ENCODE measurements at places on chromosomes 2 and 18.

DNA sequence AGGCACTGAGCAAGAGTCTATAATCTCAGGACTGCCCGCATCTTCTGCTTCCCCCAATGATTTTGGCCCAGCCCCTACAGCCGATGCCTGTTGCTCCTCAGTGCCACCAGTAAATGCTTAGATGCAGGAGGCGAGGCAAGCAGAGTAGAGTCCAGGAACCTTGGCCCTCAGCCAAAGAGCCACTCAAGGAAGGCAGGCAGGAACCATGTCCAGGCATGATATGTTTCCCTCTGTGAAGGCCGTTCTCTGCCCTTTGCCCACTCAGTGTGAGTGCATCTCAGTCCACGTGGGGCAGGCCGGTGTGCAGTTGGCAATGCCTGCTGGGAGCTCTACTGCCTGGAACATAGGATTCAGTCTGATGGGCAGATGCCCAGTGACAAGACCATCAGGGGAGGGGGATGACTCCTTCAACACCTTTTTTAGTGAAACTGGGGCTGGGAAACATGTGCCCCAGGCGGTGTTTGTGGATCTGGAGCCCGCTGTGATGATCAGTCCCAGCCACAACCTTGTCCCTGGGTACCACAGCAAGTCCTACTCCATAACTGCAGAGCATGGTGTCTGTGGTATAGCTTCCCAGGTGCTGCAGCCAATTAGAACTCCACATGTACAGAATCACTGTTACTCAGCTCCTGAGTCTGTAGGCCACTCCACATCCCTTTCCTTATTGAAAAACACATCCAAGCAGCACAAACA lies 9.7 kb upstream of the DNAJB2 start:
- DNase-seq = no peak

GRCh38 chr2:10494351-10495066 lies 46.4 kb upstream of the ODC1 start:
- DNase-seq = no peak

DNA sequence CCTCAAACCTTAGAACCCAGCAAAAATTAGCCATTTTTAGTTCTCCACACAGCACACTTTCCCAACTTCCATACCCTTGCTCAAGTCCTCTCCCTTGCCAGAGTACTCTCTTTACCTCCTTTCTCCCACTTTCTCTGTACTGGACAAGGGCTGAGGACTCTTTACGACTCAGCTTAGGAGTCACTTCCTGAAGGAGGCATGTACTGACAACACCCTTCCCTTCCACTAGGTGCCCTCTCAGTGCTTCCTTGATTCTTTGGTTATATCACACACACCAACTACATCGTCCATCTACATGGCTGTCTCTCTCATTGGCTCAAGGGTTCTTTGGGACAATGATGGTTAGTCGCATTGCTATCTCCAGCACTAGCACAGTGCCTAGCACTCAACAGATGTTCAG lies 5.2 kb upstream of the C18orf63 start:
- DNase-seq = no peak

GRCh38 chr18:68769461-68769860 lies 28.4 kb upstream of the CCDC102B start:
- DNase-seq = no peak

- DNase-seq = no peak
Observed at GRCh38 chr18:44119607-44120006, 561.1 kb upstream of the SETBP1 start.

DNA sequence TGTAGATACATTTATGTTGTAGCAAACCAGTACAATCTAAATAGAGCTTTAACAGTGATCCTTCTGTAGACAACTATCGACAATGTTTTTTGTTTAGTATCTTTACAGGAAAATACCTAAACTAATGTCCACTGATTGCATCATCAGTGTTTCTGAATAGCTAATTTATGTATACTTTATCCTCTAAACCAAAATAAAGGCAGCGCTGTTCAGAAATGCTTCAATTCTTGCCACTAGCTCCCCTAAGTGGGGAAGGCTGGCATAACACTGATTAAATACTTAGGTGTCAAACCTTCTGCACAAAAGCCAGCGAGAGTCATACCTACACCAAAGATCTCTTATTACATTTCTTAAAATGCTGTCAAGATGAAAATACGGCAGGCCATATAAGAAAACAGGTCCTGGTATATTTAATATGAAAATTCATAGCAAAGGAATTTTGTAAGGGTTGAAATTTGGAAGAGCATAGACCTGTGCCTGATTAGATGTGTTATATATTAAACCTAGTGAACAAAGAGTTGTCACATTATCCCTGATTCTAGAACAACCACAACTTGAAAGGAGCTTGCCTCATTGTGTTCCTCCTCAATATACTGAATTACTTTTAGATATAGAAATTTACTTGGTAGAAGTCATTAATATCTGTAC lies 1693.4 kb upstream of the SLC39A10 start:
- no peak for DNase-seq

- DNase-seq = no peak
Observed at GRCh38 chr2:79585701-79586433, 73.0 kb downstream of the CTNNA2 start.

DNA sequence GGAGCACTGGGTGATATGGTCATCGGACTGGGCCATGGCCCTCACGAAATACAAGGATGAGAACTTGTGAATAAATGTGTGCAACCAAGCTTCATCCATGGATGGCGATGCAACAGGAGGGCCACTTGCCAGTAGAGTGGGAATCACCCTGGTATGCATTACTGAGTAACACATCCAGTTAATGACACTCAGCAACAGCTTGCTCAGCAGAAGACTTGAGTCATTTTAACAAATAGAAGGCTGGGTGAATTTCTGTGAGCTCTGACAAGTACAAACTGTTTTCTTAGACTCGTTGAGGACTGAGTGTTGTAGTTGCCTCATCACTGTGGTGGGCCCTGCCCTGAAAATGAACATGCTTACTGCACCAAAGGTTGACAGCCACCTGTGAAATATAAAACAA lies 221.6 kb downstream of the NCKAP5 start:
- DNase-seq = no peak

GRCh38 chr2:3151153-3151918 lies 226.3 kb downstream of the EIPR1 start:
- no peak for DNase-seq

DNA sequence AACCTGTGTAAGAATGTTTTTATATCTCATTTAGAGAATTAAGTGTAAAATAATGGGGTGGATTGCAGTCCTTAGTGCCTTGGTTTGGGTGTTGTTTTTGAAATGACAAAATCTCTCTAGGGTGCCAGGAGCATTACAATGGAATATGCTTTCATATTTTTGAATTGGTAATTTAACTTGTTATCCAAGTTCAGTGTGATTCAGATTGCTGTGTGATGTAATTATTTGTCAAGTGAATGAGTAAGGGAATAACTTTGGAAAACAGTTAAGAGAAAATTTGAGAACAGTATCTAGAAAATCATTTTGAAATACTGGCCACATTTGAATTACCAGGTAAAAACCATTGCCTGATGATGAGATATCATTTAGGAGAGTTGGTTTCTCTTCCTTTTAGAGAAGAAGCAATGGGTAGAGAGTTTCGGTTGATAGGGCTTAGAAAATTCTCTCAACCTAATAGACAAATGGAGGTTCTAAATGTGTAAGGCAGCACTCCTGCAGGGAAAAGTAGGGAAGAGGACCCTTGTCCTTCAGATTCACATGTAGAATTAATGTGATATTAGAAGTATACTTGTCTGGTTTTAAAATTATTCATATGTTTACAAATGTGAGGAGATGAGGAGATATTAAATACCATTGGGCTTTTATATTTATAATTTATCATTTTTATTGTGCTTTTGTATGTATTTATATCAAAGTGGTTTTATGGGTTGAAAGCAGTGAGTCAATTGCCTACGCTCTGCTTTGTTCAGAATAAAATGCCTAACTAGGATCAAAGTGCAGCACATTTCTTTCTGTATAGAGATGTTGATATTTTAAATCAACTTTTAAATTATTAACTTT lies 124.8 kb downstream of the PHLPP1 start:
- no peak for DNase-seq

- DNase-seq = no peak
Observed at GRCh38 chr18:35343488-35343935, 708 bp downstream of the ZNF24 start.

DNA sequence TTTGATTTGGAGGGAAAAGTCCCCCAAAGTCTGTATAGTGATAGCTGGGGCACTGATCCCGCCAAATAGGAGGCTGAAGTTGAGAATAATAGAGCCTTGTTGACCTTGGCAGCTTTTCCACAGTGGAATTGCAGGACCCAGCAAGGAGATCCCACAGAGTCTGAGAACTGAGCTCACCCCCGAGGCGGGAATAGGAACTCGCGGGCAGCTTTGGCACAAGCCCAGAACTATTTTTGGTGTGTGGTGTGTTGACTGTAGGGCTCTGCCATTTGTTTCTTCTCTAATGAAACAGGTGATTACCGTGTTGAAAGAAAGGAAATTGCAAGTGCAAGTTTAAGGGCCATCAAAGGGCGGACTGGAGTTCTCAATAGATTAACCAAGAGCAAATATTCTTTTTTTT lies 34.0 kb downstream of the SH3RF3 start:
- DNase-seq = no peak

DNA sequence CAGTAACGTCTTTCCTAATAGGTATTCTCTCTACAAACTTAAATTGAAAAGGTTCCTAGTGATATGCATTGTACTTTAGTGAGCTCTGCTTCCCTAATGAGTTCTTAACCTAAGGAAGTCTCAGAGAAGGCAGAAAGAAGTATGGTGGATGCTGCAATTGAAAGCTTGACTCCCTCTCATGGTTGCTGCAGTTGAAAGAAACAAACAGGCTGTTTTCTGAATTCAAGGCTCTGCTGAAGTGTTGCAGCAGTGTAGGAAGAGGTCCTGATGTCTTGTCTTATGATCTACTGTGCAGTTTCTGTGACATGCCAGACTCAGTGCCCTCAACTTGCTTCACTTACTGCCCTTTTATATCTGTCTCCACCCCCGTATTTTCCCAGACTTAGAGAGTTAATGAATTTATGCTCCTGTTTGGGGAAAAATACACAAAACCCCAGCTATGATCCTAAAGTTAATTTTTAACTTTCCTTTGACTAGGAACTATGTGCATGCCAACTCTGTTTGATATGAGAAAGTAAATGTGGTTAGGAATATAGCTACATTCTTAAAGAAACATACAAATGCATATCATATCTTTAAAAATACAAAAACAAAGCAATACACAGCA lies 655.3 kb upstream of the FAM98A start:
- DNase-seq = no peak

- no peak for DNase-seq
Observed at GRCh38 chr2:71884303-71885042, 263.2 kb downstream of the CYP26B1 start.

DNA sequence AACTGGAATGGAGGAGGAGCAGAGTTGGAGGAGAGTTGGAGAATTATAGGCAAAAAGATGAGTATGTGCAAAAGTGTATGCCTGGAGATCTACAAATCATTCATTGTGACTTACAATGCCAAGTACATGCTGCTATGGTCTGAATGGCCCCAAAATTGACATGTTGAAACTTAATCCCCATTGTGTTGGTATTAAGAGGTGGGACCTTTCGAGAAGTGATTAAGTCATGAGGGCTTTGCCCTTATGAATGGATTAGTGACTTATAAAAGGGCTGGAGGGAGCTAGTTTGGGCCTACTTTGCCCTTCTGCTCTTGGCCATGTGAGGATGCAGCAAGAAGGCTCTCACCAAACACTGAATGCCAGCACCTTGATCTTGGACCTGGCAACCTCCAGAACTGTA lies 6.3 kb upstream of the RBMS1 start:
- DNase-seq = no peak

- no peak for DNase-seq
Observed at GRCh38 chr2:149871091-149871885, 283.7 kb upstream of the MMADHC start.

DNA sequence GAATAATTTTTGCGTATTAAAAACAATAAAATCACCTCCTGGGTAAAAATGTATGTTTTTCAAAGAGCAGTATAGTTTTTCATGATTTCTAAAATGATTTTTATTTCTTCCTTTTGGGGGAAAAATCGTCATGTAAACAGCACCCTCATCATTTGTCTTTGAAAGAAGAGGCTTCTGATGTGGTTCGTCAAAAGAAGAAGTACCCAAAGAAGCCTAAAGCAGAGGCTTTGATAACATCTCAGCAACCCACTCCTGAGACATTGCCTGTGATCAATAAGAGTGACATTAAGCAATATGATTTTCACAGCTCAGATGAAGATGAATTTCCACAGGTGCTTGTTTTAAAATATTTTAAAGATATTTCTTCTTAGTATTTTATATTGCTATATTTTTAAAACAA lies 110.2 kb upstream of the KIF5C start:
- DNase-seq = no peak

All from CD4-positive, alpha-beta T cell treated with Interleukin-17A for 4 hours (primary cell).